ENCODE measurements at places on chromosomes 12 and 14.
A peak's percentile ranks its signal among the peaks of the same experiment; 100 is the strongest.

DNA sequence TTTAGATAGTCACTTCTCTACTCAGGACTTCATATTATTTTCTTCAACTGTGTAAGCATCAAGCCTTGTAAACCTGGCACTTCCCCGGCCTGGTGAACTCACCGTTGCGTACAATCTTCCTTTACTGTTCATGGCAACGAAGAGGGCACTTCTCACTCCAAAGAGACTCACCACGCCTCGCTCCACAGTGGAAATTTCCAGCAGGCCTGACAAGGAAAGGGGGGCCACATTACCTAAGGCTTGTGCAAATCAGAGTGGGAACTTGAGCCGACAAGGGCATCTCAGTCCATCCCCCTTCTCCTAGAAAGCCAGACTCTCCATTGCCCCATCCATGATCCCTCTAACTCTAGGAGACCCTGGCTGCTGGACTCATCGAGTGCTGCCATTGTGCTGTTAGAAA, 1.6 kb downstream of the FGF6 start:
- no peak for DNase-seq

- DNase-seq = no peak
Measured at GRCh38 chr12:93191956-93192355, 185.8 kb upstream of the NUDT4 start.

DNA sequence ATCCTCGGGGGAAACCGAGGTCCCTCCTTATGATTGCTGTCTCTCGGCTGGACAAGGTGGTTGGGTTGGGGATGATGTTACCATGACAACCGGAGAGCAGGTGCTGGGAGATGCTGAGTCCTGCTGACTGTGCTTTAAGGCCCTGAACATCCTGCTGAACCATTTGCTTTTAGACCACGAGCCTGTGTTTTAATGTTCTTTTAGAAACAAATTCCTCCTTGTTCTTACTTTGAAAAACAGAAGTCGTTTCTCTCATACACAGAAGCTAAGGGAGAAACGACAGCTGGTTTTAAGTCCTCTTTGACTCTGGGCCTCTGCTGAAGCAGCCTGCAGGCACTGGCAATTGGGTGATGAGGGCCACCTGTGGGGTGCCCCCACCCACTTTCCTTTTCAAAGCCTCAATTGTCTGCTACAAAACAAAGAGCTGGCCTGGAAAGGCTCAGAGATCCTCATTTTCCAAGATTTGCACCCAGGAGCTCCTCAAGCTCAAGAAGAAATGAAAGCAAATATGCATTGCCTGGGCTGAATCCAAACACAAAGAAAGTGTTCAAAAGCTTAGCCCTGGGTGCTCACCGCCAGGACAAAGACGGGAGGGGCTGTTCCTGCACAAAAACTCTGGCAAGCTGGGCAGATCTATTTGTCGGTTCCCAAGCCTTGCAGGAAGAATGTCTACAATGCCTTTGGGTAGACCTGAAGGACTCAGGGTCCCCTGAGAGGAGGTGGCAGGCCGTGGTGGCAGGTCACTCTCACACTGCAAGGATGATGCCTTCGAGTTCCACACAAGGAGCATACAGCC, 90.0 kb upstream of the CLMN start:
- DNase-seq = no peak

GRCh38 chr12:47080725-47081502, 1.2 kb upstream of the AMIGO2 start:
- no peak for DNase-seq

DNA sequence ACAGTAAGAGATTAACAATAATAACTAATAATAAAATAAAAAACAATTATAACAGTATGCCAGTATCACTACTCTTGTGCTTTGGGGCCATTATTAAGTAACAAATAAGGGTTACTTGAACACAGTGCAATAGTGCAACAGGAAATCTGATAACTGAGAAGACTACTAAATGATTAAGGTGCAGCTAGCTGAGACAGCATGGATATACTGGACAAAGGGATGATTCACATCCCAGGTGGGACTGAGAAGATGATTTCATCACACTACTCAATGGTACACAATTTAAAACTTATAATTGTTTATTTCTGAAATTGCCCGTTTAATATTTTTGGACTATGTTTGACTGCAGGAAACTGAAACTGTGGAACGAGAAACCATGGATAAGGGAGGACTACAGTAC, 168.6 kb upstream of the ABCD2 start:
- no peak for DNase-seq

GRCh38 chr12:113831016-113831415, 135.1 kb downstream of the RBM19 start:
- no peak for DNase-seq

- DNase-seq = no peak
Measured at GRCh38 chr12:49487605-49488004, 51.2 kb upstream of the KCNH3 start.

DNA sequence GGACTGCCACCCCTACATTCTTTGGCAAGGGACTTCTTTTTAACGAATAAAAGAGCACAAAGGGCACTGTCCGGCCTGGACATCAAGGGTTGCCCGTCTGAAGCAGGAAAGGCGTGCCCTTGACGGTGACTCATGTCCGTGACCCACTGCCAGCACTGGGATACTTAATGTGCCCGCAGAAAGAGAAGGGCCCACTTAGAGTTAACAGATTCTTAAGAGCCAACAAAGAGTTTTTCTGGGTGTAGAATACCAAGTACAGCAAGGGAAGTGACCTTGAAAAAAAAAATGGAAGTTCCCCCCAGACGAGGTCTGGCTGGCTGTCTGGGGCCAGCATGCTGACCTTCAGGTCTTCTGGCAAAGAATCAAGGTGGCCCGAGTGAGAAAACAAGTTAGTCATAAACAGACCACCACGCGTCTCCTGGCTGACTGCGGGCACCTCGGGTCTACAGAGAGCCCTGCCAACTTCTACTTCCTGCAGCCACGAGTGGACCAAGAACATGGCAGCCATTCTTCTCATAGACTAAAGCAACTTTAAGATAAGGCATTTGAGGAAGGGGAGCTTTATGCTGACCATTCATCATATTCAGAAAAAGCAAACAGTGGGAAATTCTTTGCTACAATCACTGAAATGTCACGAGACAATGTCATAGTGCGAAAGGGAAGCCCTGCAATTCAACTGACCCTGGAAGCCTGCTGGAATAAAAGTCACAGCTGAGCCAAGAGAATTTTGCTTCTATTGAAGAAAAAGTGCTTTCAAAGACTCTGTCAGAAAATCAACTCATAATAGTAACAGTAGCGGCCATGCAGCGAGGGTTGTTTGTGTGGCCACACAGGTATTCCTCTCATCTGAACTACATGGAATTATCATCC, 10.5 kb upstream of the SELPLG start:
- DNase-seq = no peak

GRCh38 chr12:113369391-113369985, 11.1 kb downstream of the PLBD2 start:
- DNase-seq = no peak

- no peak for DNase-seq
Measured at GRCh38 chr12:38289396-38289795, 27.2 kb upstream of the ALG10B start.

DNA sequence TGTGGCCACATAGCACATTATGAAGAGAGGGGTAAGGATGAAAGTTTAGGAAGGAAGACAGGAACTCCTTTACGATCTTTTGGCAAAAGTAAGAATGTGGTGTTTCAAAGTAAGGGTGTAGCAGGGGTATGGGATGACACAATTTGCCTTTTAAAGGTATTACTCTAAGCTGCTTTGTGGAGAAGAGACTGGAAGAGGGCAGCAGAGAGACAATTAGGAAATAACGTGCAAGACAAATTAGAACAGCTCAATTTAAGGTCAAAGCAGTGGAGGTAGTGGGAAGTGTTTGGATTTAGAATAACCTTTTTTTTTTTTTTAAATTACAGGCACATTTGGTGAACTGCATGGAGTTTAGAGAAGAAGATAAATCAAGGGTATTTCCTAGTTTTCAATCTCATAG, 342.6 kb downstream of the NOVA1 start:
- peak; percentile 18 for DNase-seq

DNA sequence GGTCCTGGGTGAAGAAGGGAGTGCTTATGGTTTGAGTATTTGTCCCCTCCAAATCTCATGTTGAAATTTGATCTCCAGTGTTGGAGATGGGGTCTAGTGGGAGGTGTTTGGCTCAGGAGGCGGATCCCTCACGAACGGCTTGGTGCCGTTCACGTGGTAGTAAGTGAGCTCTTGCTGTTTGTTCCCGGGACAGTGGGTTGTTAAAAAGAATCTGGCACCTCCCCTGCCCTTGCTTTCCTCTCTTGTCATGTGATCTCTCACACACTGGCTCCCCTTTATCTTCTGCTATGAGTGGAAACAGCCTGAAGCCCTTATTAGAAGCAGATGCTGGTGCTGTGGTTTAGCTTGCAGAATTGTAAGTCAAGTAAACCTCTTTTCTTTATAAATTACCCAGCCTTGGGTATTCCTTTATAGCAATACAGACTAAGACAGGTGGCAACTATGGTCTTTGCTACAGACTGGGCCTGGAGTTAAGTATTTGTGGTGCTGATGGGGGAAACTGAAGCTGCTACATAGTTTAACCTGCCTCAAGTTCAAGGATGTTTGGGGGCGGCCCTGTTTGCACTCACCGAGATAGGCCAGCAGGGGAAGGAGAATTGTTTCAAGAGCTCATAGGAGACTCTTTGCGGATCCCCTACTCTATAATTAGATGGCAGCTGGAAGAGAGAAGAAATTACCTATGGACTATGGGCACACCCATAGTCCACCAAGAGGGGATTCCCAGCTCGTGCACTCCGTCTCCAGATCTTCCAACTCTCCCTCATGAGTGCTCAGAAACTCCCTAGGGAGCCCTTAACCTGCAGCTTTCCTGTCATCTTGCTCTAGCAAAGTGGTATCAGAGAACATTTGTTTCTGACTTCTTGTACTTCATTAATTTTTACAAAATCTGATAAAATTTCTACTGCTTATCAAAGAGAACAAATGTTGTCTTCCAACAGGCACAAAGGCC, 164.6 kb downstream of the SLC15A5 start:
- DNase-seq = no peak

DNA sequence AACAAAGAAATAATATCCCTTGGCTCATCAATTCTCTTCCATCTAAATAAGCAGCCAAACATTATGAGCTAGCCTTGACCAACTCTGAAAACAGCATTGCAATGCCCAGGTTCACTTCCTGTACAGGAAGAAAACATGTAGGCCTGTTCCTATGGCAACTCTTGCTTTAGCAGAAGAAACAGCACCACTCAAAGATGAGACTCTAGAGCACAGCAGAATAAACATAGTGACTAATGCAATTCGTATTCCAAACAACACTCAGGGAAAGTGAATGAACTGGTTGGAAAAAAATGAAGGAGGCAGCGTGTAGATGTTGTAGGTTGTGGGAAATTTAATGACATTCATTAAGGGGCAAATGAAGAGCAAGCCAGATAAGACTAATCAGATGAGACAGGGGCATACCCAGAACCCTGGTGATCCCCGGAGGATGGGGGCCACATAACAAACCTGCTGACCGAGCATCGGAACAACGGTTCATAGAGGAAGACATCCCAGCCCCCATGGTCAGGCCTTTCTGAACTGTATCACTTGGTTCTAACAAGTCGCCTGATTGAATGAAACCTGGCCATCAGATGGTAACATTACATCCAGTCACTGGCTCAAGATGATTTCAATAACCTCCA, 9.0 kb downstream of the ARHGDIB start:
- DNase-seq = peak; percentile 42

- DNase-seq = no peak
Measured at GRCh38 chr12:29625359-29625953, 128.0 kb upstream of the OVCH1 start.

DNA sequence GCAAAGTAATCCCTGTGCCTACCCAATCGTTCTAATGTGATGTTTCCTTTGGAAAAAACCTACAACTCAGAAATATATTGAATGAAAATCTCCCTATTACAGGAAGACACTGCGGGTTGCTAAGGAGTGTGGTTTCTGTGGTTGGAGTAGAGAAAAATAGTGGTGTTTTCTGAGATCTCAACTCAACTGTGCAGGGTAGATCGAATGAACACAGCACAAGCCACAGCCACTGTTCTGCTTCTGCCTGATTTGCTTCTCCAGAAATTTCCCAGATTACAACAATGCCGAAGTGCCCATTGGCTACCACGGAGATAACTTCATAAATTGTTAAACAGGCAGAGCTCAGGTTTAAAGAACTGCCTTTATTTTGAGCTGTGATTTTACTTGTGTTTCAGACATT, 480.4 kb downstream of the DIO2 start:
- DNase-seq = no peak

DNA sequence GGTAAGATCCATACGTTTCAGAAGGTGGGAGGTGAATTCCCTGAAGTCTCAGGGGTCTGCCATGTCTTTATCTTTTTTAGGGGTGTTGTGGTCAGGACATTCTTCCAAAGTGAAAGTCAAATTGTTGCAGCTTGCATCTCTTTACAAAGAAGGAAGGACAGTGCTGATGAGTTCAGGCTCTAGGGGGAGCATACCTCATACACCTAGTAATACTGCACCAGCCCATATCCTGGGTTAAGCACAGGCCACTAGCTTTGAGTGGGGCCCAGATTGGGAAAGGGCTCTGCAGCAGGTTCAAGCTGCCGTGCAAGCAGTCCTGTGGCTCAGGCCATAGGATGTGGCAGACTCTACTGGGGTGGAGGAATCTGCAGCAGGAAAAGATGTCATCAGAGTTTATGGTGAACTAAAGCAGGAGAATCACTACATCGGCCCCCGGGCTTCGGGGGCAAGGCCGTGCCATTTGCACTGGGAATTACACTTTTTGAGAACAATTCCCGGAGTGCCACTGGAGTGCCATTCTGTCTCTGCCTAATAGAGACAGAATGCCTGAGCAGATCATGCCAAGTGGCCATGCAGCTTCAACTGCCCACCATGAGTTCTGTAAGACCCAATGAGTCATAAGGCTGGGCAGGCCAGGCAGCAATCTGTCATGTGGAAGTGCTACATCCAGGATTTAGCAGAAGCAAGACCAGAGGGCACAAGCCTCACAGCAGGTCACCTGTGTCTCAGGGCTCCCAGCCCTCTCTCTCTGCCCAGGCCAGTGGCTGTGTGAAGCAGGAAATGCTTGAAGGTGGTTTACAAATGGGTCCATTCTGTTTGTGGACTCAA, 32.3 kb downstream of the DIO3 start:
- no peak for DNase-seq

DNA sequence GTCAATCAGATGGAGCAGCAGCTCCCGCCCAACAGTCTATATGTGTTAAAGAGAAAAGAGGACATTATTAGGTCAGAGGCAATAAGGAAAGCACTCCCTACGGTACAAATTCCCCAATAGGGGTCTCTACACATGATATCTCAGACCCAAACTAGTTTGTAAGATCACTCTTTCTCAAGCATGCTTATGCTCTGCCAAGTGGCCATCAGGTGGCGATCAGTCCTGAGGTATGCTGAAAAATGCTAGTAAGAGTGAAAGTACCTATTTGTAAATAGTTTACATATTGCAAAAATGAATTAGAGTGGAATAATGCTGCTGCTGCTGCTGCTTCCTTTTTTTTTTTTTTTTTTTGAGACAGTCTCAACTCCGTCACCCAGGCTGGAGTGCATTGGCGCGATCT, 61.0 kb downstream of the CPM start:
- no peak for DNase-seq

DNA sequence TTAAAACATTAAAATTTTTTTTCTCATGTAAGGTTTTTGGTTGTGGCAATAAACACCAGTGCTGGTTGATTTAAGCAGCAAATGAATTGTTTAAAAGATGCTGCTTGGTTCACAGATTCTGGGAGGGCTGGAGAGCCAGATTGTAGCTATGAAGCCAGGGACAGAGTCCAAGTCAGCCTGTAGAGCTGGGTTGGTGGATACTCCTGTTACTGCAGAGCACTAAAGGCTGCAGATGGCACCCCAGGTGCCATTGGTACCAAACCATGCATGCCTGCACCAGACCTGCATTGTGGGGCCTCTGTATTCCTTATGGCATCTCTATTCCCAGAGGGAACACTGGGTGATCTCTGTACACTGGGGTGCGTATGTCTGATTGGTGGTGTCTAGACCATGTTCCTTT, 113.3 kb downstream of the SNAPC1 start:
- no peak for DNase-seq
